ENCODE measurements at places on chromosomes 7 and 10.

DNA sequence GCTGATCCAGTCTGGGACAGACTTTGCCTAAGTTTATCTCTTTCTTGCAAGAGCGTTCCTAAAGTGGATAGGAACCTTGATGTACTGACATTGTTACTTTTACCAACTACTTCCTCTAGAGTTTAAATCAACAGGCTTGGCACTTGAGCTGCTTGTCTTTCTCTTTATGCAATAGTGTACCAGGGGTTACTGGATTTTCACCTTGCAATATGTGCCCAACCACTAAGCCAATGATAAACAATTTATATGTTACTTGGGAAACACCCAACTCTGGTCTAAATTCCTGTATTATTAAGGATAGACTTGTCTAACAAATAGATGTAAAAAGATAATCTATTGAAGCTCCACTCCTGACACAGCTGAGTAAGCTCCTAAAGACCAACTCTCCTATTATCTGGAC, 470.2 kb downstream of the SH2D4B start:
- DNase-seq, result no peak

- DNase-seq, result no peak
Measured at GRCh38 chr7:138352570-138353461, 107.2 kb upstream of the TRIM24 start.

DNA sequence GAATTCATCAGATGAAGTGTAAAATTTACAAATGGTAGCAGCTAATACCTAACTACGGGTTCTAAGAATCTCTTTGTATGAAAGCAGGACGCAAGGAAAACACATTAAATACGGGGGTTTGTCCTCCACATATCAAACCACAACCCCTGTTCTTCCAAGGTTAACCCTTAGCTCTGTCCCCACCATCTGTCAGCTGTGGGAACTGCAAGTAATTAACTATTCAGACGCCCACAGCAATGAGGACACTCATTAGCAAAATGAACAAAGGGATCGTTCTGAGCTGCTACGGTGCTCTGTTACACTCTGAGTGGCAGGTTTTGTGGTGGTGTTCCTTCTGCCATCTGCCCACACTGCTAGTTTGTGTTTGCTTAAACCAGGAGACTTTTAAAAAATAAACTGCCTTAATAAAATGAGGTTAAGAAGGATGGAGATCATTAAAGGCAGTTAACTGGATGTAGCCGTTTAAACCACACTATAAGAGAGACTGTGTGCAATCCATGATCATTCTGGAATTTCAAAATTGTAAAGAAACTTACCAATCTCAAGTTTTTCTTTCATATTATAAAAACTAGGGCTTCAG, 51.4 kb downstream of the C10orf67 start:
- no peak for DNase-seq

- DNase-seq, result no peak
Measured at GRCh38 chr7:23486002-23486773, 15.9 kb upstream of the IGF2BP3 start.

- no peak for DNase-seq
Measured at GRCh38 chr7:42091461-42092291, 145.3 kb downstream of the GLI3 start.

DNA sequence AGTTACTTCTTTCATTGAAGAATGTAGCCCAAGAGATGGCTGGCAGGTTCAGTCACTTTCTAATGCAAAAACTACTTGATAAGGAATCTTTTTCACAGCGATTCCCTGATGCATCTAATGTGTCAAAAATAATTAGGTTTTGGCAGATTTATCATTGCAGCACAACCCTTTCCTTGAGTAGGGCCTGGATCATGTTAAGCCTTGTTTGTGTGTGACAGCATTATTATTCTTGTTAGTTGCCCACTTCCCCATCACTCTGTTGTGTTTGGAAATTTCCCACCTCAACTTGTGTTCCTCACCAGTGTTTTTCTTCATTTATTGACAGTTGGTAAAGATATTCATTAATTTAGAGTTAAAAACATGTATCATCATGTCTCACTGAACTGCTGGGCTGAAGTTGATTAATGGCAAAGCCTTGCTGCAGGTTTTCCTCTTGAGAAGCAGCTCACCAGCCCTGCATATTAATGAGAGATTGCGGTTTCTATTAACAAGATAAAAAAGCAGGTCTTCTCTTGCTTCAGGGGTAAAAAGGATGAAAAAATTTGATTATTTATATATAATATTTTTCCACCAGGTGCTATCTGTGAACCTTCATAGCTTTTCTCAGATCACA, 233.3 kb upstream of the MDFIC start:
- no peak for DNase-seq

DNA sequence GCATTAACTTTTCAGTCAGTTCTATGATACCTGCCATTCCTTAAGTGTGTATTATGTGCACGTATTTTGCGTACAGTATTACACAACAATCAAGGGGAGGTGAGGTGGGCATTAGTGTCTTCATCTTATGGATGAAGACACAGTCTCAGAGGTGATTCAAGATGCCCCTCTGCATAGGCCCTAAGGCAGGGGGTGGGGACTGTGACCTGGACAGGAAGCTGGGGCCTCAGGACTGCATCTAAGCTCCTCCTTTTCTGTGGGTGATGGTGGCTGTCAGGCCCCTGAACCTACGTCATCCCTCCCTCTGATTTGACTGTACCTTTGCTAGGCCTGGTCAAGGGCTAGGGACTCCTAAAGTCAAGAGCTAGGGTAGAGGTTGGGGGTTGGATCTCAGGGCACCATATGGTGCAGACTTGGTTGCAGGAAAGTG, 38.9 kb downstream of the HK1 start:
- no peak for DNase-seq

DNA sequence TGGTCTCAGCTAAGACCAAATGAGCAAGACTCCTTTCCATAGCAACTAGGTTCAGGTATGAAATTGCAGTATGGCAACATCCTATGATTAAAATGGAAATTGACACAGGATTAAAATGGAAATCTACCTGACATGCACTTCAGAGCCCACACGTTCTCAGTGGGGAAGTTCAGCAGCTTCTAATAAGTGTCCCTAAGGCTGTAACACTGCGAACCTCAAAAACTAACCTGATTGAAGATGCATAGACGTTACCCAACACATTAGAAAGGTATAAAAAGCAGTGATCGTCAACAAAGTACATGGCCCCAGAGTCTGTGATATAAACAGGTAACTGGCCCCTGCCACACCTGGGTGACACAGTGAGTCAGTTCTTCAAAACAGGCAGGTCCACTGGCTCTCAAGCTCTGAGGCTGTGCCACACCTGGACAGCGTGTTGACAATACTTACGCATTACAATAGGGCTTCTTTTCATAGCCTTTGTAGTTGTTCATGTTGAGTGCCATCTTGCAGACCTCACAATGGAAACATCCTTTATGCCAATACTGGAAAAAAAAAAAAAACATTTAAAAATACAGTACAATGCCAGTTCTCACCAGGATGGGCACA, 274.9 kb upstream of the NEBL start:
- no peak for DNase-seq

GRCh38 chr10:80480852-80481251, 26.7 kb downstream of the TSPAN14 start:
- DNase-seq, result no peak

DNA sequence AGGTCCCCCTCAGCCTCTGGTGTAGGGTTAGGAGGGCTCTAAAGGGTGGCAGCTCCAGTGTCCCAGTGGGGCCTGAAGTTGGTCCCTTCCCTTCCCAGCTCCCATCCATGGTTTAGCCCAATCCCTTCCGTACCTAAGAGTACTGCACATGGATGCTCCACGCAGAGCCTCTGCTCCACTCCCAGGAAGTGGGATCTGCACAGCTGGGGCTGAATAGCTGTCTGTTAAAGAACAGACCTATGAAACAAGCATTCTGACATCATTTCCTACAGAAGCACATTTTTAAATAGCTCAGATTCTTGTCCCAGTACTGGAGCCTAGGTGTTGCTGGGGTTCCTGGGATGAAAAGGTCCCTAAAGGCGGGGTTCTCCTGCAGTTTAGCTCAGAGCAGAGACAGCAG, 135.9 kb downstream of the ZMYND11 start:
- DNase-seq, result no peak

- no peak for DNase-seq
Measured at GRCh38 chr10:27637601-27638000, 108.0 kb downstream of the MKX start.

DNA sequence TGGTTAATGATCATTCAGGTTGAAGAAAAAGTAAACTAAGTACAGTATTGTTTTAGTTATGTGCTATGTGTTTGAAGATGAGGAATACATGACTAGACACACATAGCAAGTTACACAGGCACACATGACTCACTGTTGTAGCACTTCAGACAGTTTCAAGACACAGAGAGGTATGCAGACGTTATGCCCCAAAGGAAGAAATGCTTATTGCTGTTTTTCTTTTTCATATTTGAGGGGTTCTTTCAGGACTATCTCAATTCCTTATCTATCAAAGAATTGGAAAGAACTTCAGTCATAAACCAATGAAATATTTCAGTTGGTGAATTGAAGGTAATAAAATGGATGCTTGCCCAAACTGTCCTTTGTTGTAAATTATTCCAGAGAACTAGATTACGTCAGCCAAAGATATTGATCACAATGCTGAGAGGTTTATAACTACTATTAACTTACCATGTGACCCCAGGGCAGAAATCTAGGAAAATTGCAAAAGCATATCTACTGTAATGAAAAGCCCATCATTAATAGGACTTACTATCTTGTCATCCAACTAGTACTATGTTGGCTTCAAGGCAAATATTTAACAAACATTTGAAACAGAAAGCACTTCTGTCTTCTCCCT, 61.2 kb upstream of the CAPZA2 start:
- no peak for DNase-seq

DNA sequence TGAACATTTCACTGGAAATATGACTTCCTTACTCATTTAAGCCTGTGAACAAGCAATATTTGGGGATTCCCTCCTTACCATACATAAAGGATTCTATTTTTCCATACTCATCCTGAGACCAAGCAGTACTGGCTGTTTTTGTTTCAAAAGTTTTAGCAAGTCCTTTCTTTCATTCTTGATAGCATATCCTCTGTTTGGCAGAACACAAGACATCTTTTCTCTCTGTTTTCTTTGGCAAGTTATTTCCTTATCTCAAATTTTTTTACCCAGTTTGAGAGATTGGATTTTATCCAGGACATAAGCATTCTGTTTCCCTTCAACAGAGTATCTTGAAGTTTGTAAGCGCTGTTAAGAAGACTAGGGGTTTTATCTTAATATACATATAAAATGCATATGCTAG, 3.0 kb upstream of the WASL start:
- DNase-seq, result no peak

- DNase-seq, result no peak
Measured at GRCh38 chr10:29346296-29347001, 57.6 kb downstream of the LYZL1 start.

GRCh38 chr10:132960631-132961419, 18.5 kb upstream of the CFAP46 start:
- DNase-seq, result no peak

DNA sequence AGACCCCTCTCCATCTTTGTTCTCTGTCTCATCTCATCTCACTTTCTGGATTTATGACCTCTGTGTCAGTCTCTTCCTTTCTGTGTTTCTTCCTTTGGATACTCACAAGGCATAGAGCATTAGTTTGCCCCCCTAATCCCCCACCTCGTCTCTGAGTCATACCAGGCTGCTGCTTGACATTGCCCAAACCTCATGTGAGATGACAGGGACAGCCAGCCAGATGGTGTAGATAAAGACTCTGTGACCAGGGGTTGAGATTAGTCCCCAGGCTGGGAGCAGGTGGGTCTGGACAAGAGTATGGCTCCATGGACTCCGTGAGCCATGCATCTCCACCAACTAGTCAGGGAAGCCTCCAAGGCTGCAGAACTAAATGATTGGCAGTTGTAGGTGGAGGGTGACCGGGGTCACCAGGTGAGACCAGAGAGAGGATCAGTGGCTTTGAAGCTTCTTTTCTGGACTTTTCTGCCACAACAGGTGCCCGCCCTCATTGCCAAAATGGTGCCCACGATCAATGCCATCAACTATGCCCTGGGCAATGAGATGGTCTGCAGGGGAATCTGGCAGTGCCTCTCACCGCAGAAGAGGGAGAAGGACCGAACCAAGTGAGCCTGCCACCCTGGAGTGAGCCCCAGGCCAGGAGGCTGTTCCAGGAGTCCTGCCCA, 13.3 kb downstream of the RGR start:
- DNase-seq, result no peak

DNA sequence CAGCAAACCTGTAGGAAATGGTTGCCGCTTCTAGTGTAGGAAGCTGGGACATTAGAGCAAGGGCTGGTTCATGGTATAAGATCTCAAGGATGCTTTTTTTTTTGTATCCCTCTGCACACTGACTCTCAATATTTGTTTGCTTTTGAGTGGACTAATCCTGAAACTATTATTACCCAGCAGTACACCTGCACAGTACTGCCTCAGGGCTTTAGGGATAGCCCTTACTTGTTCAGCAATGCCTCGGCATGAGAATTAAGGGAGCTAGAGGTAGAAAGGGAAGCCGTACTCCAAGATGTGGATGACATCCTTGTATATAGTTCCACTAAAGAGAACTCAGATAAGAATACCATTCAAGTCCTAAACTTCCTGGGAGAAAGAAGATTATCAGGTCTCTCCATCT, 70.5 kb downstream of the COPG2 start:
- DNase-seq, result no peak

GRCh38 chr7:66146701-66147100, 32.1 kb downstream of the CRCP start:
- DNase-seq, result no peak

GRCh38 chr7:138455609-138456008, 4.5 kb upstream of the TRIM24 start:
- DNase-seq, result no peak

- no peak for DNase-seq
Measured at GRCh38 chr10:49220679-49221078, 32.5 kb upstream of the TMEM273 start.
